ENCODE measurements at places on chromosomes 1 and 21. TPM values are rescaled to one million over a fixed set of nuclear protein-coding genes. Genes with fewer than 3 reads are reported as not detected.

Gene XCL1
- 0.22 TPM for total RNA-seq

Gene SPATA46
- total RNA-seq, result not detected

DNA sequence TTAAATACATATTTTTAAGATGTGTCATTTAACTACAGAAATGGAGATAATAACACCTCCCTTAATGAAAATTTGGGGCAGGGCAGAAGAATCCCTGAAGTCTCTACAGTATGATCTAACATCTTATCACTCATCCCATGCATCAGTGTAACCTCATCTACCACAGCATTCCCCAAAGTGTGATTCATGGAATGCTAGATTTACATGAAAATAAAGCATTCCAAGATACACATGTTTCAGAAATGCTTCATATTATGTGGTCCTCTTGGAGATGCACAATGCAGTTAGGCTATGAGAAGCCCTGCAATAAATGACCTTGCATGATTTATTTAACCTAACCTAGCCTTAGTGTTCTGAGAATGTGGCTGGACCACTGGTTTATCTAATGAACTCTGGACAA lies 166.9 kb upstream of the SYT6 start:
- no peak for DNase-seq

- no peak for DNase-seq
Measured at GRCh38 chr1:59803458-59804038, 11.2 kb upstream of the HOOK1 start.

GRCh38 chr1:178196631-178197030 lies 102.7 kb downstream of the RASAL2 start:
- DNase-seq, result no peak

- no peak for DNase-seq
Measured at GRCh38 chr21:31374395-31374794, 30.3 kb upstream of the TIAM1 start.

DNA sequence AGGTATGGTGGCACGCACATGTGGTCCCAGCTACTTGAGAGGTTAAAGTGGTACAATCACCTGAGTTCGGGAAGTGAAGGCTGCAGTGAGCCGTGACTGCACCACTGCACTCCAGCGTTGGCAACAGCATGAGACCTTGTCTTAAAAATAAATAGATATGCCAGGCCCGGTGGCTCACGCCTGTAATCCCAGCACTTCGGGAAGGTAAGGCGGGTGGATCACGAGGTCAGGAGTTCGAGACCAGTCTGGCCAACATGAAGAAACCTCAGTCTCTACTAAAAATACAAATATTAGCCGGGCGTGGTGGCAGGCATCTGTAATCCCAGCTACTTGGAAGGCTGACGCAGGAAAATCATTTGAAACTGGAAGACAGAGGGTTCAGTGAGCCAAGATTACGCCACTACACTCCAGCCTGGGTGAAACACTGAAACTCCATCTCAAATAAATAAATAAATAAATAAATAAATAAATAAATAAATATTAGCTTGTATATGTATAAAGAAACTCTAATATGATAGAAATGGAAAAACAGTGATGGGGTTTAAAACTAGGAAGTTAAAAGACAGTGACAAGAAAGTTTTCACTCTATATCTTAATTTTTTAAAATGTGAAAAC lies 18.8 kb downstream of the GATAD2B start:
- DNase-seq, result no peak

- no peak for DNase-seq
Measured at GRCh38 chr1:24896596-24897262, 33.3 kb downstream of the RUNX3 start.

GRCh38 chr1:55694310-55694801 lies 479.2 kb upstream of the USP24 start:
- DNase-seq, result no peak

- DNase-seq, result no peak
Measured at GRCh38 chr1:86957221-86957620, 42.8 kb downstream of the HS2ST1 start.

All from CD4-positive, alpha-beta T cell (primary cell).